ENCODE measurements at places on chromosomes 7 and 10. TPM values are rescaled to one million over a fixed set of nuclear protein-coding genes. Genes with fewer than 3 reads are reported as not detected.
A peak's percentile ranks its signal among the peaks of the same experiment; 100 is the strongest.

DNA sequence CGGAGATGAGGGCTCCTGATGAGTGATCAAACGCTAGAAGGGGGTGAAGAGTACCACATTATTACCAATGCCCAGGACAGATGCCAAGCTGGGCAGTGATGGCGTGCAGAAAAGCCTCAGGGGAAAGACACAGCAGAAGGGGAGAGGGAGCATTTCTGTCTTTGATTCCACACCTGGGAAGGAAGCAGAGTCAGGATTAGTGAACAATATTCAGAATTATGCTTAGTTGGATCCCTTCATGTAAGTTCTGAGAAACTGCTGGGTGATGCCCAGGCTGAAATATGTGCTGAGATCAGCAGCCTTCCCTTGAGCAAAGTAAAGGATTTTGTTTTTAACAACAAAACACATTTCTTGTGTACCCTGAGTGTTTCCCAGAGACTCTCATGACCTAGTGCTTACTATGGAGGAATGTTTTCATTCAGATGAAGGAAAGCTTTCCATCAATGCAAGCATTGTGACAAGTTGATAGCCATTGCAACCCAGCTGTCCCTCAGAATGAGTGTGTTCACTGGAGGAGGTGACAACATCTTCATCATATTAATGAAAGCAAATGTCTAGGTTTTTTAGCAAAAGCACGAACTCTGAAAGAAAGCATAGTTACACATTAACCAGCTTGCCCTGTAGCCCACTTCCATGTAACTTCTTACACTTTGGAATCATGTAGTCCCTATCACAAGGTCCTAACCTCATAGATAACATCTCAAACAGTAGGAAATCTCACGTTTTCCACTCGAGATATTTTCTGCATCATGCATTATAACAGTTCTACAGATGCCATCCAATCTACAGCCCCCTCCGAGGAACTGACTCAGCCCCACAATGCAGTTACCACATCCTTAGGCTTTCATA is 23.8 kb upstream of the AKR1C1 start:
- no peak for DNase-seq
- H3K36me3 ChIP-seq: no peaks in the 10 kb centered on the region
- H3K27ac ChIP-seq: no peak overlapping the region
- H3K4me1 ChIP-seq: peaks cover 7% of the 10 kb centered on the region
- no peaks in the 10 kb centered on the region for H3K27me3 ChIP-seq

DNA sequence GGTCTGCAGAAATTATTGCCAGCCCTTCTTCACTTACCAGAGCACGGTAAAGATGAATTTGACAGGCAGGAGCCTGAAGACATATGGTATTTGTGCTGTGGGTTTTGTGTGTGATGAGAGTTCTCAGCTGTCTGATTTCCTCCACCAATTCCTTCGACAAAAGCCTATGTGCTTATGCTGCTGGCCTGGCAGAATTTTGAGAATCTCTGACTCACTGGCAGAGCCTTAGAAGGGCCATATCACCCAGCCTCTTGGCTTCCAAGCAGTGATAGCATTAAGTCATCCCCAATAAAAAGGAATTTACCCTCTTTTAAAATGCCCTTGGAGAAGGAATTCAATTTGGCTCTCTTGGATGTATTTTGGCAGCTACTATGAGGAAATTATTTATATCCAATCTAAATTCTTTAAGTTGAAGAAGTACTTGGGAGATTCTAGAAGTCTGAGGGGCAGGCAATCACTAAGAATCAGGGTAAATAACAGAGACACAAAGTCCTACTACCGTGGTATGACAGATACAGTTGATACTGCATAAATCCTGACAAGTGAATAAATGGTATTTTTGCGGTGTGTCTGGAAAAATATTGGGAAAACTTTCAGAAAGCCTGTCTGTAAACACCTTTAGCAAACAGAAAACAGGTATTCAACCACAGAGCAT is 68.6 kb upstream of the EFCAB10 start:
- no peak for DNase-seq
- H3K27me3 ChIP-seq: no peaks in the 10 kb centered on the region
- no peaks in the 10 kb centered on the region for H3K36me3 ChIP-seq
- no peak overlapping the region for H3K27ac ChIP-seq
- H3K4me3 ChIP-seq: no peak overlapping the region
- peaks cover 15% of the 10 kb centered on the region for H3K4me1 ChIP-seq

GRCh38 chr10:42942279-42942950 is 134.5 kb upstream of the RET start:
- no peak overlapping the region for H3K27ac ChIP-seq
- peaks cover 31% of the 10 kb centered on the region for H3K27me3 ChIP-seq
- no peak for DNase-seq
- H3K36me3 ChIP-seq: no peaks in the 10 kb centered on the region
- peaks cover 4% of the 10 kb centered on the region for H3K4me1 ChIP-seq

DNA sequence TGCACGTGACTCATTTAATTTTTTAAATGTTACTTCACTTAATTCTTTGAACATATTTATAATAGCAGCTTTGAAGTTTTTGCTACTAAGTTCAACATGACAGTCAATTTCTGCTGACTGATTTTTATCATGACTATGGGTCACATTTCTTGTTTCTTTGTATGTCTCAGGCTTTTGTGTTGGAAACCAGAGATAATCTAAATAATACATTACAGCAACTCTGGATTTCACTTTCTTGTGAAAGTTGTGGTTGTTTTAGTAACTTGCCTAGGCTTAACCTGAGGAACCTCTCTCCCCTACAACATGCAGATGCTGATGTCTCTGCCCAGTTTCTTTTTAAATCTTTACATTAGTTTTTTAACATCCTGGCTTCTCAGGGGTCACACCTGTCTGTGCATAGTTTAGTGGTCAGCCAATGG is 180.8 kb downstream of the CCDC71L start:
- peaks cover 4% of the 10 kb centered on the region for H3K4me1 ChIP-seq
- no peak overlapping the region for H3K27ac ChIP-seq
- H3K4me3 ChIP-seq: no peak overlapping the region
- no peaks in the 10 kb centered on the region for H3K36me3 ChIP-seq
- H3K27me3 ChIP-seq: no peaks in the 10 kb centered on the region

DNA sequence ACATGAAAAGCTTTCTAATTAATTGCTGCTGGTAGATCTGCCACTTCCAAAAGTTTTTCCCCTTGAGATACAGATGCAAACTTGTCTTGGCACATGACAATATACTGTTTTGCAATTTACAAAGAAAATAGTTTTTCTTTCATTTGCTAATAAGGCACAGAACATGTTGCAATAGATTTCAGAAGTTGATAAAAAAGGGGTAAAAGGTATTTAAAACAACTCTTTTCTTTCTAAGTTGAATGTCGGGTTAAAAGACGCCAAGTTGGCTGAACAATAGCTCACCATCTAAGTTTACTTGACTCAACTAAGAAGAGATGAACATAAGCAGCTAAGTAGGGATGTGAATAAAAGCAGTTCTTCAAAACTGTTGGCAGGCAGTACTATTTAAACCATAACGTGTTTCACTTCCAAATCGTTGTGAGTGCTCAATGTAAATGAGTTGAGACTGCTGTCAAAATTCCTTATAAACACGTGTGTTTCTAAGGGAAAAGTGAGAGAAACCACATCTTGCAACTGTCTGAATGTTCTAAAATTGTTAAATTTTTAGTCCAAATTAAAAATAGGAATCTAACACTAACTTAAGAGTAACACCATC is 14.5 kb upstream of the THSD7A start:
- H3K36me3 ChIP-seq: no peaks in the 10 kb centered on the region
- no peak for DNase-seq
- no peaks in the 10 kb centered on the region for H3K27me3 ChIP-seq

GRCh38 chr10:110765513-110766319 is 106.0 kb upstream of the PDCD4 start:
- H3K27ac ChIP-seq: peak overlapping the region; percentile 78
- H3K4me1 ChIP-seq: peaks cover 5% of the 10 kb centered on the region
- no peaks in the 10 kb centered on the region for H3K27me3 ChIP-seq
- no peaks in the 10 kb centered on the region for H3K36me3 ChIP-seq
- H3K4me3 ChIP-seq: no peak overlapping the region
- no peak for DNase-seq

DNA sequence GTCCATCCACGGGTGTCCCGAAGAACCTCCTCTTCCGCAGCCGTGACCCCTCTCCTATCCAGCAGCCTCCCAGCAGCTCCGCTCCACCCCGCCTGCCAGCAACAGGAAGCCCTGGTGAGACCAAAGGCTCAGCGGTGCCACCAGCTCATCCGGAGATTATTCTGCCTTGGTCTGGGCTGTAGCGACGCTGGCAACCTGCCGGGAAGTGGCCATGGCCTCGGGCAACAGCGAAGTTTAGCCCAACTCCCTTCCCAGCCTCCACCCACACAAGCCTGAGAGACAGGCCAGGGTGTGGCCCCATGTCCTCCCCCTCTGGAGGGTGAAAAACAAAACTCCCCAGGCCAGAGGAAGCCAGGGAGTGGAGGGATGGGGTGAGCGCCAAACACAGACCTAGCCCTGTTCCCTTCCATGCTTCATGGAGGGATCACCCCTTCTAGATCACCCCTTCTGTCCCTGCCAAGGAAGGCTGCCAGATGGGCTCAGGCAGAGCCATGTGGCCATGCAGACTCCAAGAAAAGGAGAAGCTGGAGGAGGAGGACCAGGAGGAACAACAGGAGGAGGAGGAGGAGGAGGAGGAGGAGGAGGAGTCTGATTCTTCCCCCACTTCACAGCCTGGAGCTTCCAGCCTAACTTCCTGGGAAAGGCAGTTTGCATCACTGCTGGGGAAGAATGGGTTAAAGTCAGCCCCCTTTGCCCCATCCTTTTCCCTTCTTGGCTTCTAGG is 918 bp downstream of the CALHM2 start:
- no peak overlapping the region for H3K27ac ChIP-seq
- peaks cover 19% of the 10 kb centered on the region for H3K36me3 ChIP-seq
- peak overlapping the region; percentile 59 for H3K4me3 ChIP-seq
- H3K27me3 ChIP-seq: no peaks in the 10 kb centered on the region
- DNase-seq: no peak

- H3K4me3 ChIP-seq: no peak overlapping the region
- no peak for DNase-seq
- H3K27me3 ChIP-seq: no peaks in the 10 kb centered on the region
Observed at GRCh38 chr10:102581981-102582580, 62.2 kb upstream of the TRIM8 start.

- no peak overlapping the region for H3K4me3 ChIP-seq
- no peaks in the 10 kb centered on the region for H3K4me1 ChIP-seq
- no peaks in the 10 kb centered on the region for H3K36me3 ChIP-seq
- H3K27ac ChIP-seq: no peak overlapping the region
- H3K27me3 ChIP-seq: peaks cover 3% of the 10 kb centered on the region
- no peak for DNase-seq
Observed at GRCh38 chr7:156608173-156608478, 32.4 kb upstream of the RNF32 start.

DNA sequence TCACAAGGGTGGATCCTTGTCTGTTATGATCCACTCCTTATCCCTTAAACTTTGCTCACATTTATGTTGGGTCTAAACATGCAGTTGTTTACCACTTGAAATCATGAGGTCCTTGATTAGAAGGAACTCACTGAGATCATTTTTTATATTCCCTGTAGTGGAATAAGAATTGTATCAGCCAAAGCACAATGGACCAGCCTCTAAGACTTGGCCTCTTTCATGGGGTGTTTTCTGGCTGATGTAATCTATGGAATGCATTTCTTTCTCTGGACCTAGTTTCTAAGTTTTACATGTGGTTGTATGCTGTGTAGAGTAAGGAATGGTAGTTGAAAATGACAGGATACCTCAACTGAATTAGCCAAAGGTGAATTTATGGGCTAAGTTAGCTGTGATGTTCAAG is 376.6 kb downstream of the SORCS3 start:
- no peaks in the 10 kb centered on the region for H3K27me3 ChIP-seq
- no peak for DNase-seq

DNA sequence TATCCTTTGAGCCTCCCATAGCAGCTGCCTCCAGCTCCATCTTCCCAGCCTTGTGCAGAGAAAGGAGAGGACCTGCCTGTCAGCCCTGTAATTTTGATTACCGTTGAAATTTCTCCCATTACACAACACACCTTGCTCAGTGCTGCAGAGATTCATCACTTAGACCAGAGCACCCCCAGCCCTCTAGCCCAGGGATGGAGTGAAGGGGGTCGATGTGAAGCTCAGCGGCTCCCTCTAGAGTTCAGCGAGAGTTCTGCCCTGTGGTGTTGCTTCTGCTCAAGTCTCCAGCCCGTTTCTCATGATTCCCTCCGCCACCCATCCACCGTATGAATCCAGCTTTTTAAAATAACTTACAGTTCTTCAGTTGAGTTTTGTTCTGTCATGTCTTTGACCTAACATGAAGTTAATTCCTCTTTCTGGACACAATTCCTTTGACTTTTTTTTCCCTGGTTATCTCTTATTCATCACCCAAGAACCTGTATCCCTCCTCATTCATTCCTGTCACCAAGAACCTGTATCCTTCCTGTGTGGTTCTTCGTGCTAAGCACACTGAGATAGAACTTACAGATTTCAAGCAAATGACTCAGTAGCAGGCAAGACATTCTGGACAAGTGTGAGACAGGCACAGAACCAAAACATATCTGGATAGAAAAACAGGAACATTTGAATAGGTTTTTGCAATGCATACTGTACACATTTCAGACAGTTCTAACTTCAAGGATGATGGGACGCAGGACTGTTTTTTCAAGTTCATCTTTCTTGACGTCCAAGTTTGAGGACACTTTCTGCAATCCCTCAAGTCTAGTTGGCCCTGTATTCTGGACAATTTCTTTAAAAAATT is 35.0 kb upstream of the ZNF32 start:
- peaks cover 55% of the 10 kb centered on the region for H3K27me3 ChIP-seq
- no peaks in the 10 kb centered on the region for H3K36me3 ChIP-seq
- H3K4me1 ChIP-seq: no peaks in the 10 kb centered on the region
- no peak for DNase-seq
- no peak overlapping the region for H3K27ac ChIP-seq

- DNase-seq: no peak
- no peaks in the 10 kb centered on the region for H3K4me1 ChIP-seq
- no peaks in the 10 kb centered on the region for H3K36me3 ChIP-seq
- H3K27me3 ChIP-seq: no peaks in the 10 kb centered on the region
- H3K27ac ChIP-seq: no peak overlapping the region
- H3K4me3 ChIP-seq: no peak overlapping the region
Observed at GRCh38 chr7:51961804-51962203, 645.2 kb upstream of the COBL start.

DNA sequence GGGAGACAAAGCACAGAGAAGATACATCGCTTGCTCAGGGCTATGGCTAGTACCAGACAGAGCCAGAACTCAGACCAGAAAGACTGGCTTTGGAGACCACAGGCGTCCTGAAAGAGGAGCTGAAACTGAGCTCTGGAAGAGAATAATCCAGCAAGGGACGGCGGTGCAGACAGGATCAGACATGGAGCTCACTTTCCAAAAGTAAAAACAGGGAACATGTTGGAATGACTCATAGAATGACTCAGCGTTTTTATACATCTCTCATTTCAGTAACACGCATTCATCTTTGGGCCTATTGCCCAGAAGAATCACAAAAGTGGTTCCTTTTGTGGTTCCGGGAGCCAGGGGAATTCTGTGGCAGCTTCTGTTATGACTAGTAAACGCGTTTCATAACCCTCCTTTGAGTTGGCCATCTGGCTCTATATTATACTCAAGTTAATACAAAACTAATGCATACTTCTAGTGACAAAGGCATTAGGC is 37.2 kb downstream of the PLEKHS1 start:
- peaks cover 5% of the 10 kb centered on the region for H3K27me3 ChIP-seq
- no peaks in the 10 kb centered on the region for H3K36me3 ChIP-seq
- no peak overlapping the region for H3K4me3 ChIP-seq
- DNase-seq: no peak
- H3K4me1 ChIP-seq: no peaks in the 10 kb centered on the region

ENKUR gene
- 0.25 TPM for total RNA-seq

TMEM225B gene
- 2.5 TPM for total RNA-seq

ATRNL1 gene
- total RNA-seq: 39.6 TPM

SLC26A3 gene
- not detected for total RNA-seq

BICC1 gene
- 9.3 TPM for total RNA-seq

PLAU gene
- 5.1 TPM for total RNA-seq

OR9A2 gene
- 0.42 TPM for total RNA-seq

FAM25A gene
- total RNA-seq: not detected

LGI1 gene
- 0.13 TPM for total RNA-seq

PIP gene
- total RNA-seq: not detected

FGFBP3 gene
- total RNA-seq: 3.7 TPM

All from mesothelial cell of epicardium (in vitro differentiated cells).